Heart right ventricle (tissue), 16 donors: ENCODE measurements at places on chromosomes 1 and 21.
A peak's percentile ranks its signal among the peaks of the same experiment; 100 is the strongest.

GRCh38 chr1:183806125-183806524 lies 1.2 kb downstream of the RGL1 start:
- peak overlapping the region; percentile 73 for H3K4me3 ChIP-seq
- peaks cover 51% of the 10 kb centered on the region for H3K4me1 ChIP-seq
- DNase-seq = no peak
- H3K27ac ChIP-seq = peak overlapping the region; percentile 33
- no peaks in the 10 kb centered on the region for H3K36me3 ChIP-seq

GRCh38 chr21:36097427-36098181 lies 27.8 kb downstream of the CBR1 start:
- H3K27me3 ChIP-seq = peaks cover 25% of the 10 kb centered on the region
- H3K4me3 ChIP-seq = no peak overlapping the region
- H3K36me3 ChIP-seq = no peaks in the 10 kb centered on the region
- DNase-seq = no peak
- H3K4me1 ChIP-seq = no peaks in the 10 kb centered on the region

GRCh38 chr1:18941221-18942141 lies 15.0 kb downstream of the IFFO2 start:
- no peak overlapping the region for H3K4me3 ChIP-seq
- peaks cover 70% of the 10 kb centered on the region for H3K4me1 ChIP-seq
- peak overlapping the region; percentile 65 for H3K27ac ChIP-seq
- no peaks in the 10 kb centered on the region for H3K27me3 ChIP-seq
- DNase-seq = no peak
- peaks cover 8% of the 10 kb centered on the region for H3K36me3 ChIP-seq

GRCh38 chr21:29168891-29169315 lies 38.5 kb downstream of the MAP3K7CL start:
- H3K4me1 ChIP-seq = peaks cover 18% of the 10 kb centered on the region
- H3K27ac ChIP-seq = no peak overlapping the region
- no peak for DNase-seq
- H3K36me3 ChIP-seq = no peaks in the 10 kb centered on the region
- H3K27me3 ChIP-seq = no peaks in the 10 kb centered on the region

DNA sequence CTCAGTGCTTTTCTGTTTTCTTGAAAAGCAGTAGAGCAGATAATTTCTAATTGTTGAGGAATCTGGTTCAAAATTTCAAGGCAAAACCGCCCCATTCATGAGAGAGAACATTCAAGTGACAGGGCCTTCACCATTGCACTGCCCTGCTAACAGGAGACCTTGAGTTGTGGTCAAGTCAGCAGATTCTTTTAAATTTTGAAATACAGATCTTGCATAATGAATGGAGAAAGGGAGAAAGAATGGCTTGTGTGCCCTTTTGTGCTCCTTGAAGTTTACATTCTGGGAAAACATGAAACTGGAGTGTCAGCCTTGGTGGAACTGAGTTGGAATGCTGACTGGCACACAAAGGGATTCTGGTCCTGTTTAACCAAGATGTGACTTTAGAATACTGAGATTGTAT lies 164.5 kb upstream of the UBE2U start:
- peaks cover 41% of the 10 kb centered on the region for H3K4me1 ChIP-seq
- no peaks in the 10 kb centered on the region for H3K36me3 ChIP-seq
- peak overlapping the region; percentile 51 for H3K27ac ChIP-seq
- H3K27me3 ChIP-seq = no peaks in the 10 kb centered on the region
- no peak for DNase-seq
- no peak overlapping the region for H3K4me3 ChIP-seq

GRCh38 chr21:35648512-35648911 lies 411.8 kb downstream of the SETD4 start:
- no peak for DNase-seq
- H3K4me3 ChIP-seq = no peak overlapping the region
- H3K4me1 ChIP-seq = no peaks in the 10 kb centered on the region
- H3K27ac ChIP-seq = no peak overlapping the region
- H3K27me3 ChIP-seq = peaks cover 5% of the 10 kb centered on the region

- no peak overlapping the region for H3K4me3 ChIP-seq
- no peaks in the 10 kb centered on the region for H3K36me3 ChIP-seq
Measured at GRCh38 chr1:202075389-202075788, 47.3 kb upstream of the GPR37L1 start.

DNA sequence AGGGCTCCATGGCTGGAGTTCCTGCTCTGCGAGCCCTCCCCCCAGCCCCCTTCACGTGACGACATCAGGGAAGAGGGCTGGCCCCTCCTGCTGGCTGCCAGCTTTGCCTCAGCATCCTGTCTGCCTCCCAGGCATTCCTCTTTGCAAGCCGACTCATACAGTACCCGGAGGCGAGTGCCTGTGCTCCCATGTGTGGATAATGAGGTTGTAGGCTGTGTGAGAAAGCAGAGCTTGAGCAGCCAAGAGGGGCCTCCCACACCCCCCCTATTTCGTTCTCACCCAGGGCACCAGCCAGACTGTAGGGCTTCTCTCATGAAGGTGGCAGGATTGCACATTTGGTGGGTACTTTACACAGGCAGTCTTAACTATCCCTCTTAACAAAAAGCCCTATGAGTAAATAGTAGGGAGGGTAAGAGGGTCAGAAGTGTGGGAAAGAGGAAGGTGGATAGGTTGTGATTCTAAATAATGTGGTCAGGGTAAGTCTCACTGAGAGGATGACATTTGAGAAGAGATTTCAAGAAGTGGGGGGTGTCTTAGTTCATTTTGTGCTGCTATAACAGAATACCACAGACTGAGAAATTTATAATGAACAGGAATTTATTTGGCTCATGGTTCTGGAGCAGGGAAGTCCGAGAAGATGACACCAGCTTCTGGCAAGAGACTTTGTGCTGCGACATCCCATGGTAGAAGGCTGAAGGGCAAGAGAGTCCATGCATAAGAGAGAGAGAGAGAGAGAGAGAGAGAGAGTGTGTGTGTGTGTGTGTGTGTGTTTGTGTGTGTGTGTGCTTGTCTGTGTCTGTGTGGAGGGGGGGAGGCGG lies 113.5 kb downstream of the OMA1 start:
- DNase-seq = no peak

GRCh38 chr1:217482356-217483102 lies 148.4 kb downstream of the GPATCH2 start:
- H3K27ac ChIP-seq = no peak overlapping the region
- H3K4me1 ChIP-seq = no peaks in the 10 kb centered on the region
- no peak for DNase-seq
- no peaks in the 10 kb centered on the region for H3K27me3 ChIP-seq

DNA sequence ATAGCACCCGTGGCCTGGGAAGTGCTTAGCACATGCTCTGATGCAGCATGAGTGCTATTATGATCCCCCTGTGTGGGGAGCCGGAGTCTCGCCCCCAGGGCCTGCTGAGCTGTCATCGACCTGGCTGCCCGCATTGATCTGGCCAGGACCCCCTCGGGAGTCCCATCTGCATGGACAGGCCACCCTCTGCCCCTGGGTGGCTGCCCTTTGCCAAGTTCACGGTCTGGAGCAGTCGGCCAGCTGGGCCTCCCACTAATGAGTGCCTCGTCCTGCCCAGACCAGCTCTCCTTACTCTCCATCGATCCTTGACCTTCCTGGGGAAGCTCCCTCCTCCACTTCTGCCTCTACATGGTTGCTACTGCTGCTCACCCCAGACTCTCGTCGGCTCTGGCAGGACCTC lies 121.8 kb upstream of the RUNX3 start:
- no peak for DNase-seq
- no peak overlapping the region for H3K4me3 ChIP-seq
- H3K4me1 ChIP-seq = peaks cover 11% of the 10 kb centered on the region
- H3K27me3 ChIP-seq = peaks cover 48% of the 10 kb centered on the region
- no peak overlapping the region for H3K27ac ChIP-seq
- no peaks in the 10 kb centered on the region for H3K36me3 ChIP-seq

- H3K36me3 ChIP-seq = no peaks in the 10 kb centered on the region
- no peaks in the 10 kb centered on the region for H3K4me1 ChIP-seq
- H3K27me3 ChIP-seq = no peaks in the 10 kb centered on the region
- no peak overlapping the region for H3K27ac ChIP-seq
- DNase-seq = no peak
Measured at GRCh38 chr1:101128211-101128727, 102.7 kb upstream of the DPH5 start.

- H3K4me1 ChIP-seq = no peaks in the 10 kb centered on the region
- no peak overlapping the region for H3K4me3 ChIP-seq
- H3K27ac ChIP-seq = no peak overlapping the region
- no peaks in the 10 kb centered on the region for H3K27me3 ChIP-seq
- H3K36me3 ChIP-seq = peaks cover 57% of the 10 kb centered on the region
Measured at GRCh38 chr1:211986628-211987254, 48.6 kb downstream of the INTS7 start.

- no peaks in the 10 kb centered on the region for H3K27me3 ChIP-seq
- no peaks in the 10 kb centered on the region for H3K4me1 ChIP-seq
- H3K36me3 ChIP-seq = no peaks in the 10 kb centered on the region
- H3K4me3 ChIP-seq = no peak overlapping the region
- DNase-seq = no peak
- no peak overlapping the region for H3K27ac ChIP-seq
Measured at GRCh38 chr1:195105773-195106172, 1502.5 kb downstream of the KCNT2 start.

DNA sequence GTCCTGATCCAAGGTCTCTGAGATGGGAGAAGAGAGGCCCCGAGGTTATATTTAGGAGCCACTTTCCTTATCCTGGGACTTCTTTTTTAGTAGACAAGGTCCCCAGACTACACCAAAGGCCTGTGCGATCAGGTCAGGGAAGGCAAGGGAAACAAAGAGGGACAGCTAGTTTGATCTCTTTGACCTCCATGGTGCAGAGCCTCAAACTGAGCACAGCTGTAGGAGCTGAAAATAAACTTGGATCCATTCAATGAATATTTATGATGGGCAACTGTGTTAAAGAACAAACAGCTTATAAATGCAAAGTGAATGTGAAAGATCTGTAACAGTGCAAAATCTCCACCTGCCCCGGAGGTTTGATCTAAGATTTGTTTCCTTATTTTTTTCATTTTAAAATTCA lies 256.6 kb downstream of the DYRK1A start:
- H3K27me3 ChIP-seq = no peaks in the 10 kb centered on the region
- H3K4me1 ChIP-seq = no peaks in the 10 kb centered on the region
- peak overlapping the region; percentile 4 for H3K27ac ChIP-seq
- no peak overlapping the region for H3K4me3 ChIP-seq

GRCh38 chr1:43818691-43819090 lies 111.4 kb downstream of the ST3GAL3 start:
- peaks cover 21% of the 10 kb centered on the region for H3K4me1 ChIP-seq
- no peaks in the 10 kb centered on the region for H3K27me3 ChIP-seq
- H3K4me3 ChIP-seq = no peak overlapping the region
- no peak for DNase-seq
- H3K36me3 ChIP-seq = peaks cover 51% of the 10 kb centered on the region
- no peak overlapping the region for H3K27ac ChIP-seq

- no peak overlapping the region for H3K4me3 ChIP-seq
- no peaks in the 10 kb centered on the region for H3K36me3 ChIP-seq
- H3K27me3 ChIP-seq = no peaks in the 10 kb centered on the region
- no peak overlapping the region for H3K27ac ChIP-seq
- DNase-seq = no peak
Measured at GRCh38 chr1:199742547-199742946, 285.0 kb upstream of the NR5A2 start.

DNA sequence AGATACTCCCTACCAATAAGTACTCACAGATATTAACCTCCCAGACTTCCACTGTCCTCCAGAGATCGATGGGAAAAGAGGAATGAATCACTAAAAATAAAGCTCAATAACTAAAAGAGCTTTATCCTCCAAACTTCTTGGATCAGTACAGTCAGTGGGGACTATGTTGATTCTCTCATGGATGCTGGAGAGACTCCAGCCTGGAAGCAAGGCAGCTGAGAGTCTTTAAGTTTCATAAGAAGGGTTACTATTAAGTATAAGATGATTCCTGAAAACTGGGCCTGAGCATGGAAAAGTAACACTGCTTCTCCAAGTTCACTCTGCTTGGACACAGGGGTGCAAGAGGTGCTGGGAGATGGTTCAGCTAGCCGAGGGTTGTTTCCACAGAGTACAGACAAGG lies 6.2 kb upstream of the DDR2 start:
- no peaks in the 10 kb centered on the region for H3K36me3 ChIP-seq
- peak overlapping the region; percentile 30 for H3K4me3 ChIP-seq
- peaks cover 7% of the 10 kb centered on the region for H3K4me1 ChIP-seq
- DNase-seq = peak; percentile 14
- H3K27ac ChIP-seq = peak overlapping the region; percentile 36
- no peaks in the 10 kb centered on the region for H3K27me3 ChIP-seq
